ENCODE measurements at places on chromosomes 1 and 21.
A peak's percentile ranks its signal among the peaks of the same experiment; 100 is the strongest.

- no peak for DNase-seq
Observed at GRCh38 chr1:4055294-4055967, 155.4 kb upstream of the C1orf174 start.

GRCh38 chr21:43694437-43695079 is 24.4 kb upstream of the PDXK start:
- no peak for DNase-seq

DNA sequence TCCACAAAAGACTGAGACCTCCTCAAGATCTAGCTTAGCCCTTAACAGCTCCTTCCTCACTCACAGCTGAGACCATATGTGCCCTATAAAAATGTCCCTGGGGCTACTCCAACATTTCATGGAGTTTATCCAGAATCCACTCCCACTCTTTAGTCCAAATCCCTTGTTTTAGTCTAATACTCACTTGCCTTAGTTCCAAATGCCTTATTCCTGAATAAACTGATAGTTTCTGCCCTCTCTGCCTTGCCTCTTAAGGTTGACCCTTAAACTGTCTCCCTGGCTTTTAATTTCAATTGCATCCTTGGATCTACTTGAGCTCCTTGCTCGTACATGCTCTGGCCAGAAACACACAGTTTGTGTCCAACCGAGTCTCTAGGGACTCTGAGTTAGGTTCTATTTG is 47.3 kb upstream of the LYPLAL1 start:
- DNase-seq = no peak

- DNase-seq = no peak
Observed at GRCh38 chr1:33036051-33036525, 595 bp downstream of the AK2 start.

- DNase-seq = no peak
Observed at GRCh38 chr1:24878045-24878444, 52.0 kb downstream of the RUNX3 start.

DNA sequence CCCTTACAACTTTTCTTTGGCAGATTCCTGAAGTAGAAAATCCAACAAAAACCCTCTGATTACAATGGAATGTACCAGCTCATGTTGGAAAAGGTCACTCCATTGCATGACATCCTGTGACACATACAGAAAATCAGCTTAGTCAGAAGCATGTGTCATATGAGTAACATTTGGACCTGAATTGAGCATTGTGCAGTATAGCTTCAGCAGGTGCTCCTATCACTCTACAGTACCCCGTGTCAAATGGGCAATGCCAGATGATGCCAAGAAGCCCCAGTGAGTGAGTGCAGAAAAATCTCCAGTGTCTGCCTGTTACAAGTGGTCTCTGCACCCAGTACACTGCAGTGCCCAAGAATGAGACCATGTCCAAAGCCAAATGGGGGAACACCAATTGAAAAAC is 129.7 kb upstream of the RUNX1 start:
- no peak for DNase-seq

GRCh38 chr1:93178418-93178817 is 1.8 kb downstream of the TMED5 start:
- peak; percentile 3 for DNase-seq

DNA sequence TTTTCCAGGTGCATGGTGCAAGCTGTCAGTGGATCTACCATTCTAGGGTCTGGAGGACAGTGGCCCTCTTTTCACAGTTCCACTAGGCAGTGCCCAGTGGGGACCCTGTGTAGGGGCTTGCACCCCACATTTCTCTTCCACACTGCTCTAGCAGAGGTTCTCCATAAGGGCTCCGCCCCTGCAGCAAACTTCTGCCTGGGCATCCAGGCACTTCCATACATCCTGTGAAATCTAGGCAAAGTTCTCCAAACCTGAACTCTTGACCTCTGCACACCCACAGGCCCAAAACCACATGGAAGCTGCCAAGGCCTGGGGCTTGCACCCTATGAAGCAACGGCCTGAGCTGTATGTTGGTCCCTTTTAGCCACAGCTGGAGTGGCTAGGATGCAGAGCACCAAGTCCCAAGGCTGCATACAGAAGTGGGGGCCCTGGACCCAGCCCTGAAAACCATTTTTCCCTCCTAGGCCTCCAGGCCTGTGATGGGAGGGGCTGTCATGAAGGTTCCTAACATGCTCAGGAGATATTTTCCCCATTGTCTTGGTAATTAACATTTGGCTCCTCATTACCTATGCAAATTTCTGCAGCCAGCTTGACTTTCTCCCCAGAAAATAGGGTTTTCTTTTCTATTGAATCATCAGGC is 46.1 kb downstream of the SERBP1 start:
- no peak for DNase-seq

GRCh38 chr1:78619446-78619802 is 824 bp upstream of the IFI44L start:
- DNase-seq = no peak

DNA sequence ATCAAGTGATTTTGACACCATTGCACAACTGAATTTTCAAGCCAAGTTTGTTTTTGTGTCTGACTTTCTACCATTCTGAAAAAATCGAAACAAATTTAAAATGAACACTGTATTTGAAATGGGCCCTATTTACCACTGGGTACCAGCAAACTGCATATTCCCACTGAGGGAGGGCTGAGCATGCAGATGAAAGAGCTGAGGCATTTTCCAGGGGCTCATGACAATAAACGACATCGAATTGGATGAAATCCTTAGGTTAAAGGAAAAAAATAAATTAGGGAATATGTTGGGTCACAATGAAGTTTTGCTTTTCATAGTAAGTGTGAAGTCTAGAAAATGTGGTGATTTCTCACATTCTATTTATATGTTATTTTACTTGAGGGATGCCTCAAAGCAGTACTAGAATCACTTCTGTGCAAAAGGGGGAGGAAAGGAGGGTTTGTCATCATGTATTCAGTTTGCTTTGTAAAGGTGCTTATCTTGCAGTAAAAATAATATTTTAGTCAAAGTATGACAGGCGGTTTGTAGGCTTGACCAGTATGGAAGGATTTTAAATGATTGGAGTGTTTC is 11.2 kb downstream of the ZBTB18 start:
- DNase-seq = no peak

- DNase-seq = no peak
Observed at GRCh38 chr1:229436201-229436600, 2.3 kb upstream of the ACTA1 start.

DNA sequence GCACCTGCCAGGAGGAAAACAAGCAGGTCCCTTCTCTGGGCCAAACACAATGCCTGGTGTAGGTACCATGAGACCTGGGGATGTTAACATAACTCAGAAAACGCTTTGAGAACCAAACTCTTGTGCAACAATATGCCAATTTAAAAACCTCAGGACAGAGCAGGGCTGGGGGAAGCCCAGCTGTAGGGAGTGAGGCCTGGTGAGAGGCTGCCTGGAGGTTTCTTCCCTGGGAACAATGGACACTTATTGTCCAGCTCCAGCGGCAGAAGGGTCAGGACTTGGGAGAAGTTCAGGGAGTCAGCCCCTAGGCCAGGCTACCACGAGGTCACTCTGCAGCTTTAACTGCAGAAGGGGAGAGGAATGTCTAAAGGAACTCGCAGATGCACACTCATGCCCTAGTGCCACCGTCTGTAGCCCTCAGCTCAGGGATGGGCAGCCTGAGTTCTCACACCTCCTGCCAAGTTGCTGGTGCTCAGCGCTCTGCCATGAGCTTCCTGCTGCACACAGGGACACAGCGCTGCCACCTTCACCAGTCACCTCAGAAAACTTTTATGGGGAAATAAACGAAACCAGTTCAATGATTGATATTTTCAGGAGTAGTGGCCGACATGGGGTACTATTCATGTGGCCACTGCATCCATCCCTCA is 8.5 kb downstream of the GPR157 start:
- no peak for DNase-seq

DNA sequence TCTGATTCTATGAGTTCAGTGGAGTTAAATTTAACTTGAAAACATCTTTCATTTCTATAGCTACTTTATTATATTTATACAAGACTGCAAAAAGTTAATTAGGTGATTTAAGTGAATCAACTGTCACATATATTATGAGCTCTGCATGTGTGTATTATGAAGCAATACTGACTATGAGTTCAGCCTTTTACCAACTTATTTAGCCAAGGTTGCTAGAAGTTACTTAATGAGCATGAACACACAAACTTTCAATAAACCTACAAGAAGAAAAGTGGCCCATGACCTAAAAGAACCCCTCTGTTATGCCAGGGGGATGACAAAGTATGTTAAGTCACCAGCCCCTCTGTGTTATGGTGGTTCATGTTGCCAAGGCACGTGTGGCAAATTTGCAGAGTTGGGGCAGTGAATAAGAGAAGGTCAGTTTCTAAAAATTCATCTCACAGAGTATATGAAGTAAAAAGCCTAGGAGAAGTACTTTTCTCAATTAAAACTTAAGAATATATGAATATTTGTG is 86.7 kb upstream of the LYPLAL1 start:
- DNase-seq = no peak
